Sigmoid colon (tissue), 7 donors: ENCODE measurements at places on chromosomes 1 and 21. TPM values are rescaled to one million over a fixed set of nuclear protein-coding genes. Genes with fewer than 3 reads are reported as not detected.

GRCh38 chr1:41009466-41009865, 12.1 kb downstream of the SLFNL1 start:
- no peak overlapping the region for H3K4me3 ChIP-seq
- no peak for DNase-seq
- no peaks in the 10 kb centered on the region for H3K4me1 ChIP-seq
- H3K27ac ChIP-seq, result no peak overlapping the region
- peaks cover 96% of the 10 kb centered on the region for H3K36me3 ChIP-seq

Gene CLCA1
- total RNA-seq, result not detected

Gene FCRL6
- not detected for total RNA-seq

DNA sequence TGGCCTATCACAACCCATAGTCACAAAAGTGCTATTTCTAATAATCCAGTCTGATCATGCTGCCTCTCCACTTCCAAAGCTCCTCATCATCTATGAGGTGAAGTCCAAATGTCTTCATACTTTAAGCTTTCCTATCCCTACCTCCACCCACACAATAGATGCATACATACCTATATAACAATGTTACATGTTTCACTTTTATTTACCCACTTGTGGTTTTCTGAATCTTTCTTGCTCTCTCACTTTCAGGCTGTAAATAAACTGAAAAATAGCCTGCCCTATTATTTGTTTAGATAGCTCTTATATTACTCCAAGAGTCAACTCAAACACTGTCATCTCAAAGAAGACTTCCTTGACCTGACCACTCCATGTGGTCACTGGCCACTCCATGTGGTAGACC, 406.8 kb upstream of the BEND5 start:
- H3K36me3 ChIP-seq, result no peaks in the 10 kb centered on the region
- no peaks in the 10 kb centered on the region for H3K4me1 ChIP-seq
- DNase-seq, result no peak
- no peaks in the 10 kb centered on the region for H3K27me3 ChIP-seq
- no peak overlapping the region for H3K27ac ChIP-seq
- no peak overlapping the region for H3K4me3 ChIP-seq

DNA sequence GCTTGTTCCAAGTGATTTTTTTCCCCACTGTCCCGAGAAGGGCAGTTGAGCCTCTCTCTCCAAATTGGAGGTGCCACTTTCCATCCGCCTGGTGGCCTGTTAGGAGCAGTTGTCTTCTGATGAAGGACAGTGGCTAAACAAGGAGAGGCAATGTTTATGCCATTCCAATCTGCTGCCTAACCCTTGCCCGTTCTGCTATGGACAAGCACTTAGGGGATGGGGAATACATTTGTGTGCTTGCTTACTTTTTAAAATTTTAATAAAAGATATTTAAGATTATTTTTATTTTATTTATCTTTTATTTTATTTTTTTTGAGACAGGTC, 12.0 kb downstream of the COQ8A start:
- no peak for DNase-seq
- H3K4me1 ChIP-seq, result peaks cover 22% of the 10 kb centered on the region
- no peak overlapping the region for H3K4me3 ChIP-seq
- no peaks in the 10 kb centered on the region for H3K36me3 ChIP-seq
- no peaks in the 10 kb centered on the region for H3K27me3 ChIP-seq

Gene PFKFB2
- 7.8 TPM for total RNA-seq

DNA sequence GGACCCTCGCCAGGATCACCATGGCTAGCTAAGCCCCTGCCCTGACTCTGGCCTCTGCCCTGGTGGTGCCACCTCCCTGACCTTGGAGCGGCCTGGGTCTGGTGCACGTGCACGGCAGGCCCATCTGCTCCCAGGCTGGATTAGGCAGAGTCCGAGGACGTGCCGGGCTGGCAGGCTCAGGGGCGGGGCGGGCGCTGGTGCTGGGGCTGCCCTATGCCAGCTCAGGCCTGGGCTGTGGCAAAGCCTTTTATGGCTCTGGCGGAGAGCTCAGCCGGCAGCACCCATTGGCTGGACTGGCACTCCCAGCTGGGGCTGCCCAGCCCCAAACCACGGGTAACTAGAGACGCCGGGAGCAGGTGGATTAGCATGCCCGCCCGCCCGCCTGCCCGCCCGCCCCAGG, 17.1 kb upstream of the EDN2 start:
- peaks cover 42% of the 10 kb centered on the region for H3K4me1 ChIP-seq
- H3K27ac ChIP-seq, result no peak overlapping the region
- DNase-seq, result no peak
- no peaks in the 10 kb centered on the region for H3K36me3 ChIP-seq
- H3K27me3 ChIP-seq, result no peaks in the 10 kb centered on the region
